ENCODE measurements at places on chromosomes 1 and 21.

DNA sequence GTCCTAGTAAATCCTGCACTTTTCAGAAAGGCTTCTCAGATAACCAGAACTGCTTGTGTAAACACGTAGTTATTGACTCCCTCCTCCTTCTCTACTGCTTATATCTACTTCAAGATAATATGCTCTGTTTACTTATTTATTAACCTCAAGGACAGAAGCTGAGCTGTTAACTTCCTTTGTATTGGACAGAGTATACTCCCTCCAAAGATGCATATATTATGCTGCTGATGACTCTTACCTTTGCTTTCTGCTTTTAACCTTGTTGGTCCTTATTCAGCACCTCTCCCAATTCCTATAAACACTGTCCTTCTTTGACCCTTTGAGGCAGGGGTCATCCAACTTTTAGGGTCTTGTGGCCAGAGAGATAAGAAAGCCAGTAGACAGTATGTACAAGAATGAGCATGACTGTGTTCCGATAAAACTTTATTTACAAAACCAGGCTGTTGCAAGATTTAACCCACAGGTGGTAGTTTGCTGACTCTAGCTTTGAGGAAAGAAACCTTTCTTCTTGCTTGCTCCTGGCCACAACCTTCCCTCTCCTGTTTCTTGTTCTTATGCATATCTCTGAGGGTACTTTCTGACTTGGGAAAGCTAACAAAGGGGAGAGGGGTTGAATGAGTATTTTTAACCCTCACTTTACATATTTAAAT lies 4.9 kb downstream of the TPM3 start:
- DNase-seq: no peak

DNA sequence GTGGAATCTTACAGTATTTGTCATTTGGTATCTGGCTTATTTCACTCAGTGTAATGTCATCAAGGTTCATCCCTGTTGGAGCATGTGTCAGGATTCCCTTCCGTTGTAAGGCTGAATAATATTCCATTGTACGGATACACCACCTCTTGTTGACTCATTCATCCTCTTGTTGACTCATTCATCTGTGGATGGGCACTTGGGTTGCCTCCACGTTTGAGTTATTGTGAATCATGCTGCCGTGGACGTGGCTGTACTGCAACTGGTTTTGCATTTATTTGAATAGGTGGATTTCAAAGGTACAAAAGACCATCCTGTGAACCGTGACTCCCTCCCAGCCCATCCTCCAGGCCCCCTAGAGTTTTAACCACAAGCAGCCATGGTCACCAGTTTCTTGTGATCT lies 11.9 kb upstream of the TCP10L start:
- no peak for DNase-seq

GRCh38 chr1:45608175-45609156 lies 15.4 kb downstream of the CCDC17 start:
- DNase-seq: no peak

DNA sequence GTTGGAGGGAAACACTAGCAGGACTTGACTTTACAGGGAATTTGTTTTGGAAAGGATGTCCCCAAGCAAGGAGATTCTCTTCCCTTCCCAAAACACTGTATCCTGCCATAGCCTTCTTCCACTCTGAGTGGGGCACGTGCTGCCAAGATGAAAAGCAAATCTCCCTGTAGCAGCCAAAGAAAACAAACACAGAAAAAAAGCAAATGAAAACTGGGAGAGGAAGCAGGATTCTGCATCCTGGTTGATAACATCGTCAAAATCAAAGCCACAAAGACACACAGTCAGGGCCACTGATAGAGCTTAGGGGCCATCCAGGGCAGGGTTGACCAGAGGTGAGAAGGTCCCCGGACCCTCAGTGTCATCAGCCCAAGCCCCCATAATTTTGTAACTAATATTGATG lies 16.0 kb upstream of the MTARC2 start:
- no peak for DNase-seq

- DNase-seq: no peak
Measured at GRCh38 chr1:110200666-110201065, 9.4 kb upstream of the KCNC4 start.

DNA sequence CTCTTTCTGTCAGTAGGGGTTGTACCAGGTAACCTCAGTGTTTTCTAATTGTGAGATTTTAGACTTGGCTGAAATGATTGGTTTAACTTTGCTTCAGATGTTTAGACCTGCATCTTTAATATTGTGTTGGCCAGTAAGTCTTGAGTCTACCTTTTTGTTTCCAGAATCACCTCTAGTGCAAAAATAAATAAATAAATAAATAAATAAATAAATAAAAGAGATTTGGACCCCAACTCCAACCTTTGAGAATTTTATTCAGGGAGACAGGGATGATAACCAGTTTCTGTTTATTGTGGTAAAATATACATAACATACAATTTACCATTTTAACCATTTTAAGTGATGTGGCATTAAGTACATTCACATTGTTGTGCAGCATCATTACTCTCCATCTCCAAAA lies 64.4 kb downstream of the RAVER2 start:
- DNase-seq: no peak

- DNase-seq: no peak
Measured at GRCh38 chr1:53585565-53585964, 126.4 kb downstream of the DMRTB1 start.

- no peak for DNase-seq
Measured at GRCh38 chr1:81232420-81232819, 568.3 kb upstream of the ADGRL2 start.

- no peak for DNase-seq
Measured at GRCh38 chr1:87706779-87707228, 378.1 kb downstream of the LMO4 start.

DNA sequence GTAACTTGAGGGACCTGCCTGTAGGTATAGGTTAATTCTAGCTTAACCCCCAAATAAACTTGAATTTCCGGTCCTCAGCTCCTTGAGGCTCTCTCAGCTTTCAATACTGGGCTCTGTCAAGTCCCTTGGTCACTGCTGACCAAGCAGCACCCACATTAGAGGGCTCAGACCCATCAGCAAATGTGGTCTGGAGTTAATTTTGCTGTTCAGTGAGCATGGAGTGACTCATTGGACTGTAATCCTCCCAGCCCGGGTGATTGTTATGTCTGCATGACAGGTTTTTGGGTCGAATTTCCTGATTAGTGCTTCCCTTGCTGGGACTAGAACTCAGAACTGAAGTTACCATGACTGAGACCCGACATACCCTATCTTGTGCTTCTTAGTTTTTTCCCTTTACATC lies 130.6 kb downstream of the URB2 start:
- no peak for DNase-seq

DNA sequence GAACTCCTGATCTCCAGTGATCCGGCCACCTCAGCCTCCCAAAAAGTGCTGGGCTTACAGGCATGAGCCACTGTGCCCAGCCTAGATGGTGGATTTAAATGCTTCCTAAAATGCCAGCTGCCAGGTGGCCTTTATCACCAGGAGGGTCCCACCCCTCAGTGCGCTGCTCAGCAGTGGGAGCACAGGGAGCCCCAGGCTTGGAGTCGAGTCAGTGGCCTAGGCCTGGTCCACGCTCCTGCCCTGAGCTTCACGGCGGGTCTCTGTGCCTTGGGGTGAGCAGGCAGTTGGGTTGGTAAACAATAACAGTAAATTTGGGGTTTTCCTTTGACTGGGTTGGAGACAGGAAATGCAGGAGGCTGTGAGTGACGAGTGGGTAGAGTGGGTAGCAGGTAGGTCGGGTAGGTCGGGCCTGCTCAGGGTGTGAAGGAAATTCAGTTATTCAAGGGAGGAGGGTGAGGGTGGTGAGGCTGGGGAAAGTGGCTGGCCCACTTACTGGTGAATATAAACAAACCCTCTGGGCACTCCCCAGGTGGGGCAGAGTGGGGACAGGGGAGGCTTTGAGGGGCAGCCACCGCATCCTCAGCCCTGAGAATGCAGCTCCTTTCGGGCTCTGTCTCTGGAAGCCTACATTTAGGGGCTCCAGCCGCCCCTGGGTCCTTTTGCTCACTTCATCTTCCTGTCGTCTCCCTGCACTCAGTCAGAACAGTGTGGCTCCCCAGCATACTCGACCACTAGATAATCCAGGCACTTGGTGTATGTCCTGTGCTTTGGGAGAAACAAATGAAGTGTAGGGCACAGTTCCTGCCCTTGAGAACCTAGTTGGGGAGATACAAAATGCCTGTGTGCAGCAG lies 33.5 kb upstream of the IL19 start:
- no peak for DNase-seq

DNA sequence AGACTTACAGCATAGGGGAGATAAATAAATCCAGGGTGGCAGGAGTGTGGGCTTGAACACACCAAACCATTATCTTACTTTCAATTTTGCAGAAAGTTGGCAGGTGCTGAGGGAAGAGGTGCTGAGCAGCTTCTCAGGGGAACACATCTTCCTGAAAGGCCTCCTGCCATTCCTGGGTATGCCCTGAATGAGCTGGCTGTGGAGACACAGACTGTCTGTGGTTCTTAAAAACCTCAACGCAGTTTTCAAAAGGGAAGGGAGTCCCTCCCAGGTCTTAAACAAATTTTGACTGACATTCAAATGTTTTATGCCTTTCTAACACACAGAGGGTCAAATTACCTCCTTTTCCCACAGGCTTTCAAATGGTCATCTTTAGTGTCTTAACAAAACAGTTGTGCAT lies 166.9 kb downstream of the TNFSF18 start:
- DNase-seq: no peak
